ENCODE measurements at places on chromosomes 12 and 14. TPM values are rescaled to one million over a fixed set of nuclear protein-coding genes. Genes with fewer than 3 reads are reported as not detected.

The KLRB1 gene
- total RNA-seq = not detected

The ANKRD33 gene
- 0.31 TPM for total RNA-seq

The ABCB9 gene
- total RNA-seq = 10.9 TPM

The LYZ gene
- 3.6 TPM for total RNA-seq

The KRT81 gene
- total RNA-seq = not detected

The RBP5 gene
- total RNA-seq = 1.0 TPM

The CCDC198 gene
- not detected for total RNA-seq

The TDRD9 gene
- not detected for total RNA-seq

The CLEC1B gene
- not detected for total RNA-seq

The KRT1 gene
- not detected for total RNA-seq

The FOXN4 gene
- total RNA-seq = not detected

The ATP6V1D gene
- 55.5 TPM for total RNA-seq

The RDH16 gene
- 0.82 TPM for total RNA-seq

The P2RX2 gene
- total RNA-seq = not detected

The CLEC4C gene
- total RNA-seq = not detected

The PMCH gene
- total RNA-seq = not detected
